ENCODE measurements at places on chromosomes 11 and 22.
A peak's percentile ranks its signal among the peaks of the same experiment; 100 is the strongest.

GRCh38 chr22:45006964-45007390 is 2.8 kb downstream of the PHF21B start:
- no peak for DNase-seq

- DNase-seq: peak; percentile 15
These were observed 839 bp downstream of the CBY1 start for GRCh38 chr22:38657045-38657909.

GRCh38 chr11:113989916-113990315 is 15.0 kb downstream of the HTR3A start:
- no peak for DNase-seq

DNA sequence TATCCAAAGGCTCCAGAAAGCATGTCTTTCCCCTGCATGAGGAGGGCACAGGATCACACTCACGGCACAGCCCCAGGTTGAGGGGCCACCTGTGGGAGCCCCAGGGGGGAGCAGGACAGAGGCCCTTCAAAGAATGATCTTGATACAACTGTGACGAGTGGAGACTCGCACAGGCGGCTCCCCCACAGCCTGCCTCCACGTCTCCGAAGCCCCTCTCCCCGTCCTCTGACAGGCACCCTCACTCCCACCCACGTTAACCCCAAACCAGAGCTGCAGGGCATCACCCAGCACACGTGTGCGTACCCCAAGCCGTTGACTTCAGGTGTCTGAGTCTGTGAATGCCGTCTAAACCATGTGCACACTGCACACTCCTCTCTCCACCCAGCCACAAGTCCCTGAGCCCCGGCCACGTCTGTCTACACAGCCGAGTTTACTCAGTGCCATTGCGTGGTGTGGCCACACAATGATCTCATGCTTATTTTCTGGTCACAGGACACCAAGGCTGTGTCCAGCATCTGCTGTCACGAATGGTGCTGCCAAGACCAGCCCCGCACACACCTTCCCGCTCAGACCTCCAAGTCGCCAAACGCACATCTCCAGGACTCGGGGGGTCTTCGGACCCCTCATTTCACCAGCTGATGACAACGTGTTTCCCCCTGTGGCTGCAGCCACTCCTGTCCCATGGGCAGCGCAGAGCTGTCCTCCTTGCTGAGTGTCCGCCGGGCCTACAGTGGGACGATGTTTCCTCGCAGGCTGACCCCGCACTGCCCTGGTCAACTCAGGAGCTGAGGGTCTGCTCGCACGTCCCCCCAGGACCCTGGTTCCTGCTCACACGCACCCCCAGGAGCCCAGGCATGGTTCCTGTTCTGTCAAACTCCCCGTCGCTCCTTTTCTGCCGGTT is 251.2 kb downstream of the BRD1 start:
- no peak for DNase-seq

All from stimulated activated CD4-positive, alpha-beta T cell treated with anti-CD3 and anti-CD28 coated beads, TNF-alpha, amount 100 ng/mL, for 48 hours (primary cell).